HCT116 (cell line): ENCODE measurements at places on chromosomes 7 and 10. TPM values are rescaled to one million over a fixed set of nuclear protein-coding genes. Genes with fewer than 3 reads are reported as not detected.

The CLRN3 gene
- total RNA-seq = 0.39 TPM

GRCh38 chr7:155741082-155741481 lies 71.2 kb downstream of the SHH start:
- no peak for DNase-seq
- H3K4me3 ChIP-seq = no peak overlapping the region
- peaks cover 42% of the 10 kb centered on the region; the same call in 1 of the 2 replicates for H3K36me3 ChIP-seq
- H3K4me1 ChIP-seq = no peaks in the 10 kb centered on the region

- no peaks in the 10 kb centered on the region for H3K36me3 ChIP-seq
- DNase-seq = no peak
- no peak overlapping the region for H3K27ac ChIP-seq
- H3K4me3 ChIP-seq = no peak overlapping the region
- H3K4me1 ChIP-seq = no peaks in the 10 kb centered on the region
- H3K27me3 ChIP-seq = no peaks in the 10 kb centered on the region
Measured at GRCh38 chr10:72513910-72514309, 112.0 kb downstream of the MICU1 start.

The COBL gene
- total RNA-seq = 19.3 TPM

The PRF1 gene
- total RNA-seq = 6.4 TPM

The ZNF398 gene
- 14.1 TPM for total RNA-seq
